Calu3 (cell line): ENCODE measurements at places on chromosomes 5 and 9. TPM values are rescaled to one million over a fixed set of nuclear protein-coding genes. Genes with fewer than 3 reads are reported as not detected.

The TAS2R1 gene
- not detected in 2 replicates for total RNA-seq

The HRH2 gene
- total RNA-seq: not detected in 2 replicates

GRCh38 chr5:57529864-57530263 lies 47.3 kb upstream of the ACTBL2 start:
- no peak for DNase-seq

GRCh38 chr9:394347-395052 lies 179.8 kb downstream of the DOCK8 start:
- no peak for DNase-seq

DNA sequence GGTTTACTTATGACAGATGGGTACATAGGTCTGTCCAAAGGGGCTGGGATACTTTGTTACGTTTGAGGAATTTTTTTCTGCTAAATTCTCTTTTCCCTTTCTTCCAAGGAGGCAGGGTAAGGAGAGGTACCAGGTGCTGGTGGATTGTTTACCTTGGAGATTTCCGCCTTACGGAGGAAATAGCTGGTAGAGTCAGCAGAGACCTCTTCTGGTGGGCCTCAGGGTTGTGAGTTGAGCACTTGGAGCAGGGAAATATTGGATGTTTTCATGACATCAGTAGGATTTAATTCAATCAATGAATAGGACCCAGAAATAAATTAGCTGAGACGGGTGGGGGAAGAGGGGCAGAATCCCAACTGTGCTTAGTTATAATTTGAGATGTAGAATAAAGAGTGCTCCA lies 60.0 kb upstream of the TAF11L2 start:
- no peak for DNase-seq

- DNase-seq: no peak
These were observed 29.5 kb downstream of the CDH9 start for GRCh38 chr5:27008604-27009539.
